IgD-negative memory B cell (primary cell): ENCODE measurements at places on chromosomes 4 and X. TPM values are rescaled to one million over a fixed set of nuclear protein-coding genes. Genes with fewer than 3 reads are reported as not detected.

Gene STBD1
- not detected for polyA plus RNA-seq

Gene CENPI
- polyA plus RNA-seq = 0.35 TPM

Gene STAG2
- polyA plus RNA-seq = 49.2 TPM

Gene RNF212
- polyA plus RNA-seq = 0.68 TPM

Gene MGAT4D
- polyA plus RNA-seq = not detected

Gene TBX22
- polyA plus RNA-seq = not detected

Gene RAB41
- polyA plus RNA-seq = not detected

Gene TRPC5OS
- polyA plus RNA-seq = not detected

Gene PAPSS1
- 52.4 TPM for polyA plus RNA-seq

Gene LGI2
- polyA plus RNA-seq = not detected

Gene CPLX1
- not detected for polyA plus RNA-seq

Gene ZGRF1
- 1.9 TPM for polyA plus RNA-seq

Gene TMPRSS11D
- polyA plus RNA-seq = not detected

Gene TMEM271
- not detected for polyA plus RNA-seq

Gene TACR3
- polyA plus RNA-seq = not detected
